ENCODE measurements at places on chromosomes 1 and 21.

DNA sequence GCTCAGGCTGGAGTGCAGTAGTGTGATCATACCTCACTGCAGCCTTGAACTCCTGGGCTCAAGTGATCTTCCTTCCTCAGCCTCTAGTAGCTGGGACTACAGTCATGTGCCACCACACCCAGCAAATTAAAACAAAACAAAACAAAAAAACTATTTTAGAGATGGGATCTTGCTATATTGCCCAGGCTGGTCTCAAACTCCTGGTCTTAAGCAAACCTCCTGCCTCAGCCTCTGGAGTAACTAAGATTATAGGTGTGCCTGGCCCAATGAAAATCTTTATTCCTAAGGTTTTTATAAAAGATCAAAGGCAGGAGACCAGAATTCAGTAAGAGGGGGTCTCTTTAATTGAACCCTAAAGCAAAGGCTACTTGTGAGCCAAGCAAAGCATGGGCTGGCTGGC, 10.1 kb downstream of the INAVA start:
- DNase-seq: no peak

DNA sequence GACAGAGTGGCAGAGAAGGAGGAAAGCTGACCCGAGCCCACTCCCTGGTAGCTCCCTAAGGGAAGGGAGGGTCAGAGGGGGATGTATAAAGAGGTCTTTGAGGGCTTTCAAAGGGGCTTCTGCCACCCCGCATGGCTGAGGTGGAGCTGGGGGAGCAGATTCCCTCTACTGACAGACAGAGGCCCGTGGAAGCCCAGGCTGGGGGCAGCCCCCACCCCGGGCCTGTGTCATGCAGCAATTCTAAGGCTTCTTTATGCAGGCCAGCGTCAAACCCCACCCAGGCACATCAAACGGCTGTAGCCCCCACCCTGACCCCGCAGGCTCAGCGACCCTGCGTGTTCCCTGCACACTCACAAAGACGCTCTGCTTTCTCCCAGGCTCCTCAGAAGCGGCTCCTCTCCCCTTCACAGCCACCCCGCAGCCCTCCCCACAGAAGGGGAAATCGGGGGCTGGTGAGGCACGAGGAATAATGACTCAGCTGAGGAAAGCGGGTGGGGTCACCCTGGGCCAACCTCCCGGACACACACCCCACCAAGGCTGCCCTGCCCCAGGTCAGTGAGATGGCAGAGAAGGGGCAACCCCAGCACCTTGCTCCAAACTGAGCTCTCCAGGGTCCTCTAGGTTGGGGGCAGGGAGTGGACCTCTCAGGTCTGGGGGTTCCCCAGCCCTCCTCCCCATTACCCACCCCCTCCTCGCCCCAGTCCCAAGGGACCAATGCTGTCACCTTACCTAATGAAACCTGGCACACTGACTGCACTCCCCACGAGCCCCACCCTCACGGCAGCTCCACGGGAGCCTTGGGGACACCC, 10.8 kb downstream of the SLC45A3 start:
- DNase-seq: no peak

DNA sequence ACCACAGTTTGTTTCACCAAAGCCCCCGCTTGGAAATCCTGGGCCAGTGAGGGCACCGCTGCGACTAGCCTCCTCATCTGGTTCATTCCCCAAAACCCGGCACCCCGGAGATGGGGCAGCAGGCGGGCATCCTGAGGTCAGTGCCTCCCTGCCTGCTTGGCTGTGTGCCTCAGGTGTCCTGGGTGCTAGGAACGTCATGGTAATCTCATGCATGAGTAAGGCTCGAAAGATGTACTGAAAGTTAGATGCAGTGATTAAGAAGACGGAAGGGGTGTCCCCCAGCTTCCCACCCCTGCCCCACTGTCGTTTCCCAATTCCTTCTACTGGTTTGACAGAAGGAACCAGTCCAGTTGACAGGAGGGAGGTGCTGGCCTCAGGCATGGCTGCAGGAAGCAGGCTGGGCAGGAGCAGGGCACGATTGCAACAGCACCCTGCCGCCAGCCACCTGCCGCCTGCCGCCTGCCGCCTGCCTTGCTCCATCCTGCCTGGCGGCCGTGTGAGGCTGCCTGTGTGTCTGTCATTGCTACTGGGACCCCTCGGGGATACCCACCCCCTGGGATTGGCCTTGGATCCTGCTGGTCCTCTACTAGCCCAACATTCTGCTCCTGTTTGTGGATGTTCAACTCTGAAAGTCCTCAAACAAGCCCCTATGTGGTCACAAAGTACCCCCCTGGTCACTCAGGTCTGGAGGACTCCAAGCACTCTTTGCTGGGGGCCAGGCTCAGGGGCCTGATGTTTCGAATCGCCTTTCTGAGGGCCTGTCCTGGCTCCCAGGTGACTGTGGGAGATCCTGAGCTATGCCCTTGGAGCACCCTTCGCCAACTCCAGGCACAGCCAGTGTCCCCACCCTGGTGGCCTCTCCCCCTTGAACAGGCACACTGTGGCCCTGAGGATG, 73.0 kb upstream of the IFFO2 start:
- DNase-seq: no peak

DNA sequence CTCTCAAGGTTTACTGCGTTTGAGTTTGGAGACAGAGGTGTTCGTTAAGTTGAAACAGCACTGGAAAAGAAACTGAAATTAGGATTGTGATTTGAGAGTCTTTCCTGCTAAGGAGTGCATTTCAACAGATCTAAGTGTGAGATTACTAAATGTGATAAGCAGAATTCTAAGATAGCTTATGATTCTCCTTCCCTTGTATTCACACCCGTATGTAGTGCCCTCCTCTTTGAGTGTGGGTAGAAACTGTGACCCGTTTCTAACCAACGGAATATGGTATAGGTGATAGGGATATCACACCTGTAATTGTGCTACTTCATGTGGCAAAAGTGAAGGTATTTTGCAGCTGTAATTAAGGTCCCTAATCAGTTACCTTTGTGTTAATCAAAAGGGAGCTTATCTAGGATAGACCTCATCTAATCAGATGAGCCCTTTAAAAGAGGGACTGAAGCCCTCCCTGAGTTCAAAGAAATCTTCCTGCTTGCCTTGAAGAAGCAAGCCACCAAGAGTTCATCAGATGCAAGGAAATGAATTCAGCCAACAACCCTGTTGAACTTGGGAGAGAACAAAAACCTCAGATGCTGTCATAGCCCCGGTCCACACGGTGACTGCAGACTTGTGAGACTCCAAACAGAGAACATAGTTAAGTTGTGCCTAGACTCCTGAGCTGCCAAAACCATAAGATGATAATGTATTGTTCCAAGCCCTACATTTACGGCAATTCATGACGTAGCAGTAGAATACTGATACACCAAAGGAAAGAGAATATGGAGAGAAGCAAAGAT, 12.6 kb upstream of the IL12RB2 start:
- DNase-seq: no peak

DNA sequence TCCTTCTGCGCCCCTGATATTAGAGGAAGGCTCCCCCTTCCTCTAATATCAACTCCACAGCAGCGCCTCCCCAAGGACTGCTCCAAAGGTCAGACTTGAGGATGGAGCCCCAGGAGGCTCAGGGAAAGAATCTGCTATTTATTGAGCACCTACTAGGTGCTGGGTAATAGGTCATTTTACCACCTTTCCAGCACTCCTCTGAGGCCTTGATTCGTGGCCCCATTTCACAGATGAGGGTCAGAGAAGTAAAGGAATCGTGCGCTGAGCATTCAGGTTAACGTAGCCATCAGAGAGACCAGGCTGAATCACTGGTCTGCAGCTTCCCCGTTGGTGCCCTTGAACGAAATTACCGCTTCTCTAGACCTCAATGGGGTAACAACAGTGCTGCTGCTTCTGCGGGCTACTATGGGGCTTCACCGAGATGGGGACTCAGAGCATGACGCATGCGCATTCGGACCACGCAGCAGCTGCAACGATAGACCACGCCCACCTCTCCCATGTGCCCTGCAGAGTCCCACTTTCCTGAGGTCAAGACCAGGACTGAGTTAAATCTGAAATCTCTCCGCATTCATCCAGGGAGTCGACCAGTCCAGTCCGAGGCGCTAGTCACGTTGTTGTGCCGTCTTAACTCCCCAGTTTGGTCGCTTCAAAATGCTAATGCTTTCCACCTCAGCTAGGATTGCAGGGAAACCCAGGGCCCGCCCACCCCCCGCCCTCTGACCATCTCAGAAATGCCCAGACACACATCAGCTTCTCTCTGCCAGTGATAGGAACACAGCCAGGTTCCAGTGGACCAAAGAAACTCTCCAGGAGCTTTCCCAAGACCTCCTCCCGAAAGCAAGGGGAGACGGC, 12.9 kb downstream of the CAMK2N1 start:
- DNase-seq: no peak

- DNase-seq: no peak
Observed at GRCh38 chr1:15771836-15772515, 13.4 kb downstream of the FBLIM1 start.

- no peak for DNase-seq
Observed at GRCh38 chr1:157948312-157949073, 45.0 kb upstream of the KIRREL1 start.

DNA sequence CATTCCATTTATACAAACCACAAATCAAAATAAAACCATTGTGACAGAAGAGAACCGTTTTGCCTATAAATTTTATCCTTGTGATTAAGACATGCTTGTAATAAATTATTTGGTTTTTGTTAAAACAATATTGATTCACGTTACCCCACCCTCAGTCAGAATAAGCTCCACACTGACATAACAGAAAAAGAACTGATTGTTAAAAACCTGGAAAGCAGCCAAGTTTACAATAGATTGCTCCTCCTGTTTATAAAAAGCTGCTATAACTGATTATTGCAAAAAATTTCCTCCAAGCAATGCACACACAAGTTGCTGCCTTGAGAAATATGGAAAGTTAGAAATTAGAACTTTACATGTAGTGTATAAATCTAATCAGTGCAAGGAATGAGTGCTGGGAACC, 263.5 kb downstream of the SETD4 start:
- no peak for DNase-seq

DNA sequence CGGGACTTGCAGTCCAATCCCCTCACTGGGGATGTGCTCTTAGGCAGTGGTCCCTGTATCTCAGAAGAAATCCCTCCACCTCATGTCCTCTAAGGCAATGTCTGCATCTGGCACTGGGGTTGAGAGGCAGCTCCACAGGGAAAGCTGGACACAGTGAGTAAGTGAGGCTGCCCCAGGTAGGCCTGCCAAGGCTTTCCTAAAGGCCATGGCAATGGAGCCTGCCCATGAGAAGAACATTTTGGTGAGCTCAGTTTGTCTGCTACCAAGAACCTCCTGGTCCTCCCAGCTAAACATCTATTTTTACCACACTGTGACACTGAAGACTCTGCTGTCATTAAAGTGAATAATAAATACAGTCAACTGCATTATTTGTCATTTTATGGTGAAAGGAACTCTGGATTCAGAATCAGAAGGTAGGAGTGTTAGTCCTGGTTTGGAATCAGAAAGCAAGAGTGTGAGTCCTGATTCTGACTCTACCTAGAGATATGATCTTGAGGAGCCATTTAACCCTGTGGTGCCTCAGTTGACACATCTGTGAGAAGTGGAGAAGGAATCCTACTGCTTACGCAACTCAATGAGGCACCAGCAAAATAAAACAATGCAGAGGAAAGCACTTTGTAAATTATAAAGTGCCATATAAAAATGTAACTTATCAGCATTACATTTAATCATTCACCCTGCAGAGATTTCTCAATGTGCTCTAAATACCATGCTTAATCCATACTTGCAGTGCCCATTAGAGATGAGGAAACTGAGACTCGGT, 41.0 kb downstream of the TBX15 start:
- DNase-seq: no peak

GRCh38 chr1:154347961-154348360, 22.6 kb downstream of the ATP8B2 start:
- DNase-seq: no peak

DNA sequence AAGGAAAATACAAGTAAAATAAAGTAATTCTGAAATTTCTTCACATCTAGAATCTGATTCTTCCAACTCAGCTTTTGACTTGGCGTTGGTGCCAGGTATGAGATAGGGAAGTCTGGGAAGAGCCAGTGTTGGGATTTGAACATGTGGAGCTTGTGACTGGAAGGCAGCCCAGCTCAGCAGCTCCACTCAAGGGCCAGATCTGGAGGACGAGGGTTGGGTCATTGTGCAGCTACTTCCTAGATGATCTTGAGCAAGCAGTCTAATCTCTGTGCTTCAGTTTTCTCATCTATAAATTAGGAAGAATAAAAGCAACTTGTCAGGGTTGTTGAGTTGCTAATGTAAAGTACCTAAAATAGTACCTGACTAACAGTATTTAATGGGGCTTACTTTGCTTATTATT, 5.0 kb downstream of the ADARB1 start:
- no peak for DNase-seq

DNA sequence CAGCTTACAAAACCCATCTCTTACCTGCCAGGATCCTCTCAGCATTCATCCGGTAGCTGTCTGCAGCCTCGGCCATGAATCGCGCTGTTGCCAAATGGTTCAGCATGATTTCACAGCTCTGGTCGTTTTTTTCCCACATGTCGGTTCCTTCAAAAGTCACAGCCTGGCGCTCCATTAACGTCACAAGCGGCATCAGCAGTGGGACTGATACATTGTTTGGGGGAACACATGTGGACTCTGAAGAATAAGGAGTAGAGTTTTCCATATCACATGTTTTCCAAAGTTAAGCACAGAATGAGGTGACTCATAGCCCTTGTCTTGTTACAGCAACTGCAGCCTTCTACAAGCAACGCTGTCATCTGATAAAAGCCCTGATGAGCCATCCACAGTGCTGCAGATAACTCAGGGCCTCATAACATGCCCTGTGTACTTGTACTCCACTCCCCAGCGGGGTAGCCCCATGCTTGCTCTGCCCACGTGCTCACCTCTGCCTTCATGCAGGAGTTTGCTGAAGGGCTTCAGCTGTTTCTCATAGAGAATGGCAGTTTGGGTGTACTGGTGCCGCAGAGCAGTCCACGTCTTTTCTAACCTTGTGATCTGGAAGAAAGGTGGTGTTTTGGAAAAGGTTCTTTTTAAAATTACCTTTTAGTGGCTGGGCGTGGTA, 114.2 kb downstream of the BCAR3 start:
- DNase-seq: no peak

DNA sequence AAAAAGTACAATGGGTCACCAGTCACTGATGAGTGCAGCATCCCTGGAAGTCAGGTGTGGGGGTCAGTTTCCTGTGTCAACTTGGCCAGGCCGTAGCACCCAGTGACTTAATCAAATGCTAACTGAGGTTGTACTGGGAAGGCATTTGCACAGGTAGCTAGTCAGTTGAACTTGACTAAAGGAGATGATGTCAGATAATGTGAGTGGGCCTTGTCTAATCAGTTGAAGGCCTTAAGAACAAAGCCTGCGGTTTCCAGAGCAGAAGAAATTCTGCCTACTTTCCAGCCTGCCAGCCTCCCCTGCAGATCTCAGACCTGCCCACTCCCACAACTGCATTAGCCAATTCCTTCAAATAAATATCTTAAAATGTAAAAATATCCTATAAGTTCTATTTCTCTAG, 57.1 kb downstream of the ERG start:
- no peak for DNase-seq

GRCh38 chr1:116259663-116260062, 113.4 kb upstream of the ATP1A1 start:
- DNase-seq: no peak

GRCh38 chr1:110040548-110040947, 6.1 kb downstream of the STRIP1 start:
- DNase-seq: no peak

GRCh38 chr1:75338616-75339483, 204.7 kb downstream of the LHX8 start:
- DNase-seq: no peak

- DNase-seq: no peak
Observed at GRCh38 chr1:85976516-85977205, 179.9 kb downstream of the COL24A1 start.
